ENCODE measurements at places on chromosomes 3 and 15. TPM values are rescaled to one million over a fixed set of nuclear protein-coding genes. Genes with fewer than 3 reads are reported as not detected.

The FOXB1 gene
- not detected for total RNA-seq

The PRICKLE2 gene
- total RNA-seq: 99.9 TPM

The MUC20 gene
- 2.5 TPM for total RNA-seq

The MYL3 gene
- 0.83 TPM for total RNA-seq

The HRG gene
- not detected for total RNA-seq

The C3orf80 gene
- total RNA-seq: 0.17 TPM

The PPP1R14D gene
- total RNA-seq: not detected

The SUSD5 gene
- total RNA-seq: 1.5 TPM

The TNNC1 gene
- 4.0 TPM for total RNA-seq

The PCSK6 gene
- 14.4 TPM for total RNA-seq

The MST1R gene
- 4.0 TPM for total RNA-seq

The PRSS50 gene
- not detected for total RNA-seq

The DUOX1 gene
- total RNA-seq: 0.63 TPM

The BBX gene
- 78.9 TPM for total RNA-seq

The B3GNT5 gene
- 6.0 TPM for total RNA-seq

The ZKSCAN7 gene
- 1.8 TPM for total RNA-seq

The ZNF80 gene
- not detected for total RNA-seq

Measured in esophagus muscularis mucosa (tissue), 4 donors.